ENCODE measurements at places on chromosomes 12 and 14. TPM values are rescaled to one million over a fixed set of nuclear protein-coding genes. Genes with fewer than 3 reads are reported as not detected.

DNA sequence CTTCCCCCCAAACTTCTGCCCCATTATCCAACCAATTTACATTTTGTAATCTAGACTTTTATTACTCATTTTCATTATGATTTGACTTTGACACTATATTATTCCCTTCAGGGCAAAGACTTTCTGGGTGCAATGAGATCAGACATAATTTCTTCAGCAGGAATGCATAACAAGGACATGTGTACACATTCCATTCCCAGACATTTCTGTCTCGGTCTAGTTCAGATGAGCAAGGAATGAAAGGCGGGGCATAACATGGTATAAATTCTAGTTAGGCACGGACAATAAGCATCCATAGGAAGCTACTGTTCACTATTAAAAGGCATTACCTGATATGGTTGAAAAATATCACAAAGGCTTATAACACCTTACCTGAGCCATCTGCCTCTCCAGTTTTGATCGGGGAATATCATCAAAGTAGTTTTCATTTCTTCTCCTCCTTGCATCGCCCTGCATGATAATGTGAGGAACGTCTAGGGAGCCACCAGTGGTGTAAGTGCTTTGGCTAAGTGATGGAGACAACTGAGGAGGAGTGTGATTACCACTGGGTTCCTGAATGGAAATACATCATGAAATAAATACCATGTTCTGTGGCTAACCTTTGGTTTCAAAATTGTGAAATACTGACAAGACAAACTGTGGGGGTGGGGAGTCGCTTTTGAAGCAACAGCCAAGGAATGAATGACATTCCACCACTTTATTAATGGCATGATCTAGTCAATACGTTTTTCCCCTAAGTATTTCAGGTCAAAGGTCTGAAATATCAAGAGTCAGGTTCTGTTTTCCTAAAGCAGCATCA is 183.9 kb downstream of the APAF1 start:
- DNase-seq = no peak
- H3K27me3 ChIP-seq = no peaks in the 10 kb centered on the region
- no peaks in the 10 kb centered on the region for H3K4me1 ChIP-seq
- H3K4me3 ChIP-seq = no peak overlapping the region

SERPINA1 gene
- 1,581 TPM for total RNA-seq

HHIPL1 gene
- total RNA-seq = 1.7 TPM

GRCh38 chr14:49206828-49207227 is 379.4 kb downstream of the RPS29 start:
- H3K4me1 ChIP-seq = peaks cover 45% of the 10 kb centered on the region
- no peaks in the 10 kb centered on the region for H3K36me3 ChIP-seq
- H3K27me3 ChIP-seq = no peaks in the 10 kb centered on the region
- H3K27ac ChIP-seq = no peak overlapping the region
- no peak overlapping the region for H3K4me3 ChIP-seq

COX14 gene
- total RNA-seq = 62.7 TPM

DNA sequence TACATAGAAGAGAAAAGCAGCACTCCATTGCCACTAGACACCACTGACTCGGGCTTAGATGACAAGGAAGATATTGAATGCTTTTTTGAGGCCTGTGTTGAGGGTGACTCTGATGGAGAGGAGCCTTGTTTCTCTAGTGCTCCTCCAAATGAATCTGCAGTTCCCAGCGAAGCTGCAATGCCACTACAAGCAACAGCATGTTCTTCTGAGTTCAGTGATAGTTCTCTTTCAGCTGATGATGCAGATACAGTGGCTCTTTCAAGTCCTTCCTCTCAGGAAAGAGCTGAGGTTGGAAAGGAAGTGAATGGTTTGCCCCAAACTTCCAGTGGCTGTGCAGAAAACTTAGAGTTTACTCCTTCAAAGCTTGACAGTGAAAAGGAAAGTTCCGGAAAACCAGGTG is 114.5 kb upstream of the NPAS3 start:
- peaks cover 8% of the 10 kb centered on the region for H3K4me1 ChIP-seq
- H3K27ac ChIP-seq = no peak overlapping the region
- H3K4me3 ChIP-seq = no peak overlapping the region
- H3K27me3 ChIP-seq = no peaks in the 10 kb centered on the region

DNA sequence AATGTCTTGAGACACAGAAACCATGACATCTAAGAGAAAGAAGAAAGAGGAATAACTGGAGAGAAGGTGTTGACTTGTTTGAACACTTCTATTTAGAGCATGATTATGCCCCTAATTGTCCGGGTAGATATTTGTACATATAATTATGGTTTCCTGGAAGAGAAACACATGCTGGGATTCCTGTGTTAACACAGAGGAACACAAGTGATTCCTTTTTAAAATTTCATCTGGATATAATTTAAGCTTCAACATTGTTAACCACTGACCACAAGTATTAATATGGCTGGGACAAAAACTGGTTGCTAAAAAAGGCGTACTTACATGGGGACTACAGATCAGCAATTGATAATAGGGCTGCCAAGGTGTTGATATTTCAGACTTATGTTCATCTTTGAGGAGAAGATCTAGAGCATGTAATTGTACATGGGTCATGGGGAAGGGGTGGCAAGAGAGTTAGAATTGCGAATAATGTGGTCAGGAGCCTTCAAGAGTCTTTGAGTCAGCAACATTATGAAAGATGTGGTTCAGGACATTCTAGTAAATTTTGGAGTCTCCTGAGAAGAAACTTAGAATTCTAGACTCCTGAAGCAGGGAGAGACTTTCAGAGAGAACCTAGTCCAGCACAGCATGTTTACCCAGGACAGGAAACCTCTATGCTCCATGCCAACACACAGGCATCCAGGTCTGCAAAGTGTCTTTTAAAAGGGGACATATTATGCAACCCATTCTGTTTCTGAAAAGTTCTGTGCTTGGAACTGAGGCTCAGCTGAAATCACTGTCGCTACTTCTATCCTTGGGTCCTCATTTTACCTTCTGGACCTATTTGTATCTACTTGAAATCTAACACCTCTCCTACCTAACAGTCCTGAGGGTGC is 56.5 kb downstream of the SLC38A1 start:
- H3K27ac ChIP-seq = peak overlapping the region; percentile 14
- no peaks in the 10 kb centered on the region for H3K27me3 ChIP-seq
- H3K4me1 ChIP-seq = no peaks in the 10 kb centered on the region
- H3K36me3 ChIP-seq = no peaks in the 10 kb centered on the region
- DNase-seq = no peak

DNA sequence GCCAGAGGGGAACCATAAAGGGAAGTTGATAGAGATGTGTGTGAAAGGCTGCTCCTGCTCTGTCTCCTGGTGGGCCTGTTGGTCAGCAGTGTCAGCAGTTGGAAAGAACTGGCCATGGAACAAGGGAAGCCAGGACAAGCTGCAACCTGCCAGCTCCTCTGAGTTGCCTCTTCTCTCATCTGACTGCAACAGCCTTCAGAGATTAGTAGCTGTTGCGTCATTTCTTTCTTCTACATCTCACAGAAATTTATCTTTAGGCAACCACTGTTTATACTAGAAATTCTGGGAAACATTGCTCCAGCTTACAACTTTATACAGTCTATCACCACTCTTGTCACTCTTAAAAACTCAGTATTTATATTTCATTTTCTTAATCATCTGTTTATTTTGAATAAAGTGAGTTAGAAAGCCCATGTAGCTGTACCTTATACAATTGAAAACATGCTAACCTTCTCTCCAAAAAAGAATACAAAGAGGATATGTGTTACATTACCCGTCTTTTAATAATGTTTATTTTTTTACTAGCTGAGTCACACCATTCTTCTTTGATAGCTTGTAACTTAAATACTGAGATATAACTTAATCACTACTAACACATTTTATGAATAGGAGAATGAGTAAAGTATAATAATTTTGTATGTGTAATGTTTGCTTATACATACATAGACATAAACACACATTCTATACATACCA is 224.2 kb downstream of the LRFN5 start:
- H3K36me3 ChIP-seq = no peaks in the 10 kb centered on the region
- no peak overlapping the region for H3K27ac ChIP-seq
- no peaks in the 10 kb centered on the region for H3K27me3 ChIP-seq
- DNase-seq = peak; percentile 41

DNA sequence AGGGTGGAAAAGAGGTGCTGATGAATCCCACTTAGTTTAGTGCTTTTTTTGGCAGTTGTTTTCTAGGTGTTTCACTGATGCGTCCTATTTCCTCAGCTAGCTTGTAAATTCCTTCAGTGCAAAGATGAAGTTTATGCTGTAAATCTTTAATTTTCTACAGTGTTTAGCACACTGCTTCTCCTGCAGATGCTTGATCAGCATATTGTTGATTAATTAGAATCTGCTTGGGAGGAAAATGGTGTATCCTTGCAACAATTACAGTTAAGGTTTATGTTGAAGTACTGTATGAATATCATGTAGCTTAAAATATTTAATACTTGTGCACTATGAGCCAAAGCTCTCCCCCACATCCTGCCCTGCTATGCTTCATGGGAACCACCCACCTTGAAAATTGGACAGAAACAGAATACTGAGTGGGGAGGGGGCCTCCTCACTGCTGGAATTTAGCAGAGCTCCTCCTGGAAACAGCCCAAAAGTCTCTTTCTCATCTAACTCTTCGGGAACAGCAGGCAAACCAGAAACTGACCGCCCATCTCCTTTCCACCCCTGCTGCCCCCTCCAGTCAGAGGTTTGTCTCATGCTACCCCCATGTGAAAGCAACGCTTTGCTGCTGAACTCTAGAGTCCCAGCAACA is 20.3 kb upstream of the DHRS4 start:
- H3K4me3 ChIP-seq = no peak overlapping the region
- no peak overlapping the region for H3K27ac ChIP-seq
- no peak for DNase-seq
- H3K27me3 ChIP-seq = no peaks in the 10 kb centered on the region
- H3K36me3 ChIP-seq = no peaks in the 10 kb centered on the region

DNA sequence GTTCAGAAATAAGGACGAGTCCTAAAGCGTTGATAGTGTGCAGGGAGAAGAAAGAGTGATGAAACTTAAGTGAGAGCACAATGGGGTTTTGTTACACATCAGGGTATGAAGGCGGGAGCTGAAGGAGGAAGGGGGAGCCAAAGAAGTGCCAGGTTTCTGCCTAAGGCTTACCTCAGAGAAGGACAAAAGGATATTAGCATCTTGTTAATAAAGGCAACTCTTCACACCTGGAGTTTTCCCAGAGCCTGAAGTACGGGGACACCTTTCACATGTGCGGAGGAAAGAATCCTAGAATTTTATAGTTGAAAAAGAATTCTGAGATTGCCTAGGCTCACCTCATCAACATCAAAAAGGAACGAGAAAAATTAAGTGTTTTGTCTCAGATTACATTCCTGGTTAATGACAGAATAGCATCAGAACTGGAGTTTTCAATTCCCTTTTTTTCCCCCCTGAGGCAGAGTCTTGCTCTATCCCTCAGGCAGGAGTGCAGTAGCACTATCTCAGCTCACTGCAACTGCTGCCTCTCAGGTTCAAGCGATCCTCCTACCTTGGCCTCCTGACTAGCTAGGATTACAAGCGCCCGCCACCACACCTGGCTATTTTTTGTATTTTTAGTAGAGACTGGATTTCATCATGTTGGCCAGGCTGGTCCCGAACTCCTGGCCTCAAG is 2.2 kb upstream of the SAV1 start:
- H3K27me3 ChIP-seq = no peaks in the 10 kb centered on the region
- no peak for DNase-seq
- no peak overlapping the region for H3K4me3 ChIP-seq

ZCCHC8 gene
- 48.1 TPM for total RNA-seq

DNA sequence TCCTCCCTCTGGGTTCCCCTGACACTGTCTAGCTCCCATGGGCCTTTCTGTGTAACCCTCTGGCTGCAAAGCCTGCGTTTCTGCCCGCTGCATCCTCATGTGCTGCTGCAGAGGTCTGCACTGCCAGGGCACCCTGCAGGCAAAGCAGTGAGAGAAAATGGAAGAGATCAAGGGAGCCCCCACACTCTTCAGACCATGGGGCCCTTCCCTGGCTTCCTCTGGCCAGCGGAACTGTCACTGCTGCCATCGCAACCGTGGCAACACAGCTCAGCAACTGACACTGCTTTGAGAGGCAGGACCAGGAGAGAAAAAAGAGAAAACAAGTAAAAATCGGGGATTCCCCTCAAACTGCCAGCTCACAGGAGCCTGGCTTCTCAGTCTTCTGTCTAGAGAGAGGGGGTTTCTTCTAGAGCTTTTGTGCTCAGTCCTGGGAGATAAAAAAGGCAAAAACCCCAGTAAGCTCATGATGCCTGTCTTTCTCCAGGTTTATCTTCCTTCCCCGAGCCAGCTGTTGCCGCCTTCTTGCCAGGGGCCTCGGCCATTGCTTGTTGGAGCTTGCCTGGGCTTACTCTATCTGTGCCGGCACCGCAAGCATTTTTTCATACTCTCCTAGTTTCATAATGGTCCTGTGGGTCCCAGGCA is 38.9 kb downstream of the C14orf132 start:
- no peaks in the 10 kb centered on the region for H3K27me3 ChIP-seq
- peaks cover 2% of the 10 kb centered on the region for H3K36me3 ChIP-seq
- no peak overlapping the region for H3K27ac ChIP-seq

DNA sequence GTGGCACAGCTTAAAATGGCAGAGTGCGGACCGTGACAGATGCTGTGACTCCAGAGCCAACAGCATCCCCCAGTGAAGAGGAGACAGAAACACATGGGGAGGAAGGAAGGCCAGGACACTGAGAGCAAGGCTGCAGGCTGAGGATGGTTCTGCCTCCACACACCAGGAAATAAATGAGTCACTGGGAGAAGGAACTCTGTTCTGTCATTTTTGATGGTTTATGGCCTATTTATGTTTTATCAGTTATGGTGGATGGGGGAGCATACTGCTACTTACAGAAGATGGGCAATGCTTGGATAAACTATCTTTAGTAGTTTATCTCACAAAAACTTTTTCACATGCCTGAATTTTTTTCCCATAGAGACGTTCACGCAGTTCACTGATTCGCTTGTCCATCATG is 33.8 kb downstream of the ZFYVE21 start:
- no peaks in the 10 kb centered on the region for H3K27me3 ChIP-seq
- no peak for DNase-seq
- H3K4me1 ChIP-seq = no peaks in the 10 kb centered on the region
- H3K27ac ChIP-seq = no peak overlapping the region
- no peak overlapping the region for H3K4me3 ChIP-seq
- peaks cover 16% of the 10 kb centered on the region for H3K36me3 ChIP-seq

DNA sequence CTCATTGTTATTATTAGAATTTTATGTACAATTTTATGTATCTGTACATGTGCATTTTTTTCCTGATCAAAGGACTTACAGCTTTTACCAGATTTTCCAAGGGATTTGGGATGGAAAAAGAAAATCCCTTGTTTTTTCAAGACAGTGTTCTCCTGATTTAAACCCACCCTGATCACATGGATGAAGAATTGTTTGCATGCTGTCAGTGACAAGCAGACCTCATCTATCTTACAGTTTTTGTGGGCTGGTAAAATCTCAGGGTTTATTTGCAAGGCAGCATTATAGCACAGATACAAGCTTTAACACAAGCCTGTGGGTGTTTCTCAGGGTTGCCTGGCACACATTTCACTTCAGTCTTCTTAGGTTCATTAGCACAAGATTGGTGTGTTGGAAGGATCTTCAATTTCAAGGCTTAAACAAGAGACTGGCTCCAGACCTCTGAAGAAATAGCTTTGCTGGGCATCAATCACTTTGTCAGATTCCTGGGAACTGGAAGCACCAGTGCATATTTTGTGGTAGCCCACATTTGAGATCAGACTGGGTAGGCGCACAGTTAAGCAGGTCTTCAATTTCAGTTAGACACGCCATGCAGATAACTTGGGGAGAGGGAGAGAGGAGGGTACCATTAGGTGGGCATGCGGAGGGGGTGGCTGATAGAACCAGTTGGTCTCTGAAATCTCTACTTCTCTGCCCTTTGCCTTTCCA is 118.0 kb downstream of the TBX5 start:
- DNase-seq = no peak
- no peak overlapping the region for H3K4me3 ChIP-seq
- H3K36me3 ChIP-seq = no peaks in the 10 kb centered on the region
- H3K27me3 ChIP-seq = no peaks in the 10 kb centered on the region
